ENCODE measurements at places on chromosomes 11 and 22. TPM values are rescaled to one million over a fixed set of nuclear protein-coding genes. Genes with fewer than 3 reads are reported as not detected.

CARNS1 gene
- total RNA-seq = 0.16 TPM

RDX gene
- total RNA-seq = 83.1 TPM

NXPE4 gene
- total RNA-seq = not detected

FZD4 gene
- 16.1 TPM for total RNA-seq

MMP7 gene
- total RNA-seq = 0.47 TPM

UFD1 gene
- 22.3 TPM for total RNA-seq

IGSF22 gene
- total RNA-seq = 0.16 TPM

TESMIN gene
- total RNA-seq = 0.94 TPM

ELF5 gene
- total RNA-seq = not detected

L3MBTL2 gene
- total RNA-seq = 19.7 TPM

F2 gene
- 0.16 TPM for total RNA-seq

OR51I1 gene
- not detected for total RNA-seq

SELENOH gene
- 48.5 TPM for total RNA-seq

PGA5 gene
- total RNA-seq = not detected

Data from occipital lobe (tissue), 3 donors.